ENCODE measurements at places on chromosomes 12 and 14.

GRCh38 chr12:579420-580110 is 83.7 kb downstream of the NINJ2 start:
- DNase-seq = no peak

DNA sequence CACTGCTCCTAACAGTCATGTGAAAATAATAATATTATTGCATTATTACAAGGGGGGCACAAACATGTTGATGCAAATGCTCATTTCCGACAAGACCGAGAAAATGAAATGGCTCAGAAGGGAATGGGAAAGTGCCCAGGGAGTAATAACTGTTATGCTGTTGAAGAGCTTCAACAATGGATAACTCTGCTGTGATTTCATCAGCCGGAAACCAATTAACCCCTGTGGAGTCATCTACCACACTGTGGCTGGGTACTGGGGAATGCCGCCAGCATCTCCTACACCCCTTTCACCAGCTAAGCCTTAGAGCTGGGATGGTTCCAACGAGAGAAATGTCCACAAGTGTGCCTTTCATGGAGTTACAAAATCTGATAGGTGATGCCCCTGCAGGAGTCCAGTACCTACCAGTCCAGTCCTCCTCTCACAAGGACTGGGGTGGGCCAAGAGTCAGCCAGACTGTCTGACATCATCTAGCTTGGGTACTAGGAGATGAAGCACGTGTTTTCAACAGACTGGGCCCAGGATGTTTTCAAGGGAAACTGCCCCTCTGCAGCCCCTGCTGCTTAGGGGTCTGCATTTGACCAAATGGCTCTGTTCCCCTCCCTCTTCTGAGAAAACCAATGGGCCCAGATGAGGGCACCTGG is 509.3 kb upstream of the CCDC196 start:
- no peak for DNase-seq

GRCh38 chr12:11753826-11754225 is 104.4 kb downstream of the ETV6 start:
- DNase-seq = no peak

GRCh38 chr12:107459641-107460040 is 226.0 kb upstream of the PWP1 start:
- DNase-seq = no peak

DNA sequence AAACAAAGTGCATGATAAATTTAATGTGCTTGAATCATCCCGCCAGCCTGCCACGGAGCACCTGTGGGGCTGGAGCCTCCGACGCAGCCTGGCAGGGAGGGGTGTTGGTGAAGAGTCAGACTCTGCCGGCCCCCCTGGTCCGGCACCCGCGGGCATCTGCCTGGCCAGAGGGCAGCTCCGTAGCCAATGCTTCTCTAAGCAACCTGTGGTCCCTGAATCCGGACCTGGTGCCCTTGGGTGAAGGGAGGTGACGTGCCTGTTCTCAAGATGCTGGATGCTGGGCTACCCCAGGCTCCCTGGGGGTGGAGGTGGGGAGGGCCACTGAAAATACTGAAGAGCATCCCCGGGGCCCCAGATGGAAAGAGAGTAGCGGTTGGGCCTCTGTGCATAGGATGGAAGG is 158.6 kb upstream of the C14orf180 start:
- DNase-seq = no peak

DNA sequence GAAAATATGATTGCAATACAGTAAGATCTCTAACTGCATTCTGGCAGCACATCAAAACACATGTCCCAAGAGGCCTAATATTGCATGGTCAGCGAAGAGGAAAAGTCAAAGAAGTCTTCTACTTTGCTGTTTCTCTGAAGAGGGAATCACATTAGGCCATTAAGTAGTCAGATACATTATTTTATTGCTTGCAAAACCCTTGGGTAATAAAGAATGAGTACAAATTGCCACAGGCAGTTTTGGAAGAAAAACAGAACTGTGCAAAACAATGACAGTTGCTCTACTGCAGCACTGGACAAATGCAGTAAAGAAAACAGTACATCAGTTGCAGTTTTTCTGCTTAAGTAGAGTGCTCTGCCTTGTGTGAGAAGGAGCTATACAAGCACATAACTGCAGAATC is 211.9 kb downstream of the MED13L start:
- no peak for DNase-seq

- DNase-seq = no peak
These were observed 292.9 kb downstream of the BMP4 start for GRCh38 chr14:53663709-53664108.

DNA sequence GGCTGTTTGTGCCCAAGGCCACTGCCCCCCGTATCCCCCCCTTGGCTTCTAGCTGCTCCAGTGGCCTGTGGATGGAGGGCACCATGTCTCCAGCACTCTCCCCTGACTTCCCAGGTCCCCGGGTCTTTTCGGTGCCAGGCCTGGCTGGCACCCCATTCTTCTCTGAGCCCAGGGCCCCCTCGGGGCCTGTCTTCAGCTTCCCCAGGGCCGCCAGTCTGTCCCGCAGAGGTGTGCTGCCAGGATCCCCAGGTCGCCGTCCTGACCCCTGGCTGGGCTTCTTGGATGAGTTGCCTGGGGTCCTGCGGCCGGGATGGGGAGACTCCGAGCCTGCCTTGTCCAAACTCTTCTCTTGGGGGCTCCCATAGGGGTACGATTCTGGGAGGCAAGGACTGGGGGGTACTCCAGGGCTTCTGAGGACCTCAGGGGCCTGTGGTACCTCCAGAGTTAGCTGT is 32.5 kb downstream of the NCKAP5L start:
- DNase-seq = no peak

- no peak for DNase-seq
These were observed 50.9 kb downstream of the FBXO33 start for GRCh38 chr14:39381366-39381765.

DNA sequence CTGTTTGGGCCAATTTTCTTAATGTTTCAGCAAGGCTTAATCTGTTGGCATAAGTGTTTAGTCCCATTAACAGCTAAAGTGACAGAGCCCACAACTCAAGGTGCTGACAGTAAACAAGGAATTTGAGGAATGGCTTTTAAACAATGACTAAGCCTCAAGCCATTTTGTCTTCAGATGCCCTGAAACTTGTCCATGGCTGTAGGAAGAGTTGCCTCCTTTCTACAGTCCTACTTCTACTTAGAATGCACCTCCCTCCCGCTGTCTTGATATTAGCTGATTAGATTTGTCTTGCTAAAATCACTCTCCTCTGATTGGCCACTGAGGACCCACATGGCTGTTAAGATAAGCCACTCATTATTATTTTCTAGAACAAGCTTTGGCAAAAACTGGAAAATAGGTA is 188.4 kb upstream of the OTX2 start:
- no peak for DNase-seq

DNA sequence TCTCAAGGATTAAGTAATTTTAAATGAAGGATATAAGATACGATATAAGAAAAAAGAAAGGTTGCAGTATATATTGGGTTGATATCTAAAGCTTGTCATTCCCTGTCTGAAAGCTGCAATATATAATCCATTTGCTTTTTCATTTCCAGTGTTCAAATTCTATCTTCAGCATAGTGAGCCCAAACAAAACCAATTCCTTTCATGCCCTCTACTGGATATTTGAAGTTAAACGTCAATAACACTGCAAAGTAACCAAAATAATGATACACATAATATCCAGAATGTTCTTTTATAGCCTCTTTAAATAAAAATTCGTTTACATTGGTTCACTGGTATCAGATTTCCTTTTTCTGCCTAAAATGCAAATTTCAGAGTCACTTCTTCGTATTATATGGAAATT is 64.5 kb upstream of the DAAM1 start:
- DNase-seq = no peak

DNA sequence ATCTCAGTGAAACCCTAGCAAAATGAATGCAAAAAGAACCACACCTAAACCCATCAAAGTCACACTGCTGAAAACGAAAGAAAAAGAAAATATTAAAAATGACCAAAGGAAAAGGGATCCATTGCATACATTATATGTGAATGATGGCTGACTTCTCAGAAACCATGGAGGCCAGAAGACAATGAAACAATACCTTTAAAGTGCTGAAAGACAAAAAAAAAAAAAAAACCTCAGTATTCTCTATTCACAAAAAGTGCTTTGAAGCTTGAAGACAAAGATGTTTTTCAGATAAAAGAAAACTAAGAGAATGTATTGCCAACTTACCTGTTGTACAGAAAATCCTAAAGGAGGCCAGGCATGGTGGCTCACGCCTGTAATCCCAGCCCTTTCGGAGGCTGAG is 4.5 kb upstream of the EVL start:
- no peak for DNase-seq

- no peak for DNase-seq
These were observed 36.5 kb downstream of the FOS start for GRCh38 chr14:75315144-75315543.

- no peak for DNase-seq
These were observed 57.4 kb downstream of the ACTN1 start for GRCh38 chr14:68921666-68922065.

DNA sequence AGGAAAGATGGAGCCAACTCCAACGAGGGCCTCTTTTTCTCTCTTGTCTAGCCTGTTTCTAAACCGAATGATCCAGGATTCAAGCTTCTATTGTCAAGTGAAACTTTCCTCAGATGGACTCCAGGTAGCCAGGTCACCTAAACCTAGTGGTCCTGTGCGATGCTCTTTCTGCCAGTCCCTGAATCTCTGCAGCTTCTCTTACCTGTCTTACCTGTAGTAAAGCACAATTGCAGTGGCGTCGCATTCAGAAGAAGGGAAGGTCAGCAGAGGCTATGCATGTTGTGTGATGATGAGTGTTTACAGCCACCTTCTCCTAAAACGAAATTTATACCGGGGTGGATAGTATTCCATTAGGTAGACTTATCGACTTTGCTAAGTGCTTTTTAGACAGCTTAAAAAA is 47.4 kb upstream of the TRAF3 start:
- DNase-seq = no peak

DNA sequence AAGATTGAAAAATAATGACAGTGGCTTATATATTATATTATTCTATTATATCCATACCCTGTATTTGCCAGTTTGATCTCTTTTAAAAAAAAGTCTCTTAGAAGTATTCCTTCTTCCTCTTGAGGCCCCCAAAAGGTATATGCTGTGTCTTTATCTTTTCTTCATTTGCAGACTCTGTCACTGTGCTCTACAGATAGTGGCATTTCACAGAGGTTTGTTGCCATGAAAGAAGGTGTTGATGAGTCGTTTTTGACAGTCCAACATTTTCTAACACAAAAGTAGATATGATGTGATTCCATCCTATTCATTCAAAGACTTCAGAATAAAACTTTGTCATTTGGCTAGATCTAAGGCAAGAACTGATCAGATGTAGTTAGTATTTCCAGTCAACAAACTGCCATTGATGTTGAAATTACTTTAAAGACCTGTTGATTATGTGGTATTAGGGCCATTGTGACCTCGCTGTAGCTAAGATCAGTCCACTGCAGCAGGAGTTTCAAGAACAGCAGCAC is at the start of gene CCDC196:
Gene CCDC196 (plus strand): TSS at position 462 of the 512 bp plus-strand sequence. CDS start 132 bp downstream, outside the sequence.
- no peak for DNase-seq

- no peak for DNase-seq
These were observed 74.6 kb downstream of the ERC1 start for GRCh38 chr12:1065629-1066028.

GRCh38 chr12:132562489-132563021 is 47.8 kb downstream of the LRCOL1 start:
- no peak for DNase-seq

DNA sequence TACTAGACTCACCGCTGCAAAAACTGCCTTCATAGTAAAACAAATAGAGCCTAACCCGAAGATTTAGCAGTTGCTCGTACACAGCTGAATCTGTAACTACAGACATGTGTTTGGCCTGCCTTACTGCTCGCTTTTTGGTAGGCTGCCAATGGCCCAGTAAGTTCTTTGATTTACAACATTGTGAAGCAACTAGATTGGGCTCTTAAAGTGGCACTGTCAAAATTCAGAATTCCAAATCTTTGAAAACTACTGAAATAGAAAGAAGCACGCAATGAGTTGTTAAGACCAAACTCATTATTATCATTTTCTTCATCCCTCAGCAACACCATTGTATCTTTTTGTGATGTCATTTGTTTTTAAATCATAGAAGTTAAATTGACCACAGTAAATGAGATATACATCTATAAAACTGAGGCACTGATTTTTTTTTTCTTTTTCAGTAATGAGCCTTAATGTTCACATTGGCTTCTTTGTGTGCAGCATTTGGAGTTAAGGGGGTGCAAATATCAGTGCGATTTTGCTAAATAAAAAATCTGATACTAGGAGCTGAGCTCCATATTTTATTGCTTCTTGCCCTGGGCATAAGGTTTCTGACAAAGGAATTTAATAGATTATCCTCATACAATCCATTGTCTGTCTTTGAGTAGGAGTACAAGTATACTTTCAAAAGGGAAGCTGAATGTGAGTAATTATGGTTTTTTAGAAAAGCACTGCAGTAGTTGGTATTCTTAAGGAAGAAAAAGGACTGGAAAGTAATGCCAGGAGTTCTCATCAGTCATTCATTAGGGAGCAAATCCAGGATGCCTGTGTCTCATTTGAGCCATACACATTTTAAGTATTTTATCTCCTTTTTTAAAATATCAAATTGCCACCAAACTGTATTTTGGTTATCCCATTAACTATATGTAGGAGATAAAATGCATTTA is 138.5 kb downstream of the KICS2 start:
- DNase-seq = no peak

- DNase-seq = no peak
These were observed 618.5 kb downstream of the NRXN3 start for GRCh38 chr14:78788467-78789360.

Data from stimulated activated CD4-positive, alpha-beta T cell treated with anti-CD3 and anti-CD28 coated beads, Interleukin-1b, Interleukin-23, amount 100 ng/mL, for 1 hour (primary cell).